Activated naive CD8-positive, alpha-beta T cell treated with anti-CD3 and anti-CD28 coated beads for 36 hours (primary cell): ENCODE measurements at places on chromosomes 7 and 10.

DNA sequence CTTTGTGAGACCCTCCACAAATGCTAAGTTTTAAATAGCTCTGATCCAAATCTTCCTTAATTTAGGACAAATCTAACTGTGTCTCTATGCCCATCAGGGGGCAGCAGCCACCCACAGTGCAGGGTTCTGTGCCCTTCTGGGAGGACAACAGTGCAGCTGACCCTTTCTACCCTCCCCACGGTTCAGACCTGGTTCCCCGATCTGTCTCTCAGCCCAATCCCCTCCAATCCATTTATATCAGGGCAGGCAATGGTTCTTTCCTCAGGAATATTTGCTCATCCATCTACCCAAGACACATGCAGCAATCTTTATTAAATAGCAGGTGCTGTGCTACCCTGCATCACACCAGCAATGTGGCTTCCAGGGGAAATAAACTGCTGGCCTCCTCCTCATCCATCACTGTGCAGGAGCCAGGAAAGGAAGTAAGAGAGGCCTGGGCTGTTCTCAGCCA is 4.0 kb upstream of the RBM28 start:
- DNase-seq = peak; percentile 55

- DNase-seq = no peak
Measured at GRCh38 chr7:138924501-138925225, 56.5 kb downstream of the KIAA1549 start.

- no peak for DNase-seq
Measured at GRCh38 chr7:78301407-78301806, 502.8 kb downstream of the PHTF2 start.

- DNase-seq = no peak
Measured at GRCh38 chr7:85882335-85882734, 695.5 kb upstream of the SEMA3D start.

DNA sequence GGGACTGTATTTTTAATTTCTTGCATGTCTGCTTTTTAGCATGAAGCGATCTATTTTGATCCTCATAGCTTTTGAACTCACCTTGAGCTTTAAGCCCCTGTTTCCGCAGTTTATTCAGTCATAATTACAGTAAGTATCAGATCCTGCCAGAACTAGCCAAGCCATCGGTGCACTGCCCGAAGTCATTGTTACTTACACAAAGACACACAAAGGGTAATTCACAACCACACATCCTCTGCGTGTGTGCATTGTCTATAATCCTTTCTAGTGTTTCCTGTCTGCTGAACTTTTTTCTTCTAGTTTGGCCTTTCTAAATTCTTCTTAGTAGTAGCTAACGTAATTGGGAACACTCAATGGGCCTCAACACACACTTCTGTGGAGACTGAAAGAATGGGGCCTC is 133.0 kb downstream of the SFMBT2 start:
- DNase-seq = no peak

GRCh38 chr7:135186841-135187253 is 16.3 kb upstream of the CYREN start:
- DNase-seq = no peak

DNA sequence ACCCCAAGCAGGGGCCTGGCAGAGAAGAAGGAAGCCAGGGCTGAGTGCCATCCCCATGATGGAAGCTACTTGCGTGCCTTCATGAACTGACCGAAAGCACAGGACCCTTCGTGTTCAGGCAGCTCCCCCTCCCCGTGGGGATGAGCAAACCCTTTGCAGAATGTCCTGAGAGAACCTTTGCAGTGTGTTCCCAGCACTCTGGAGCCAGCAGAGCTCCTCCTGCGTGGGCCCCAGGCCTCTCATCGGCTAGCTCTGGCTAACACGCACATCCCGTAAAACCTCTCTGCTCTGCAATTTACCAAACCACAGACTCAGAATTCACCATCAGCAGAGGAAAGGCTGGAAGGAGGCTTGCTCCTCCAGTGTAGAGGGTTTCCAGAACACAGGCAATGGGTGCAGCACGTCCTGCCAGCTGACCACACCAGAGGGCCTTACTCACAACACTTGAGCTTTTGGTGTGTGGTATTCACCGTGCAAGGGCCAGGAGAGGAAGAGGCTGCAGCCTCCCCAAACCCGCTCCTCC is 3.1 kb downstream of the SH3PXD2A start:
- DNase-seq = no peak

DNA sequence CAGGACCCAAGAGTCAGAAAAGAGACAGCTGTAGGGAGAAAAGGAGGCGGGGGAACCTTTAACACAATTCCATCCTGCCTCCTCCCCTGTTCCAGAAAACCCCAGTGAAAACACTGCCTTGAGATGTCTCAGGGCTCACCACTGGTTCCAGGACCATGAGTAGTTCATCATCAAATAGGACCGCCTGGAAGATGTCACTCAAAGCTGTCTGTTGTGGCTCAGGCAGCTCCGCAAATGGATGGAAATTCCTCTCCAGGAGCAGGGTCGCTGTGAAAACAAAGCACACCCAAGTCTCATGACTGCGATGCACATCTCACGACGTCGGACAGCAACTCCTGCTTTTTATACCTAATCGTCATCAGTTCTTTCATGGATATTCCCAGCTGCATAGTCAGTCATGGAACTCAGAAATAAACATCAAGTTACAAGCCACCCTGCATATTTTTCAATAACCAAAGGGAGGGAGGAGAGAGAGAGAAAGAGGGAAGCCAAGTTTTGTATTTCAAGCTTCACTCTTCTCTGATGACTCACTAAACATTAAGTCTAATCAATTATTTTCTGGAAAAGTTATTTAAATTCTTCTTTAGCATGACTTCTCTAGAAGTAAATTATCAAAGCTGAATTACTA is 49.2 kb downstream of the GSDME start:
- DNase-seq = no peak

GRCh38 chr10:16646181-16647059 is 124.7 kb upstream of the C1QL3 start:
- peak; percentile 26 for DNase-seq

GRCh38 chr7:122212754-122213153 is 68.7 kb upstream of the AASS start:
- DNase-seq = no peak

DNA sequence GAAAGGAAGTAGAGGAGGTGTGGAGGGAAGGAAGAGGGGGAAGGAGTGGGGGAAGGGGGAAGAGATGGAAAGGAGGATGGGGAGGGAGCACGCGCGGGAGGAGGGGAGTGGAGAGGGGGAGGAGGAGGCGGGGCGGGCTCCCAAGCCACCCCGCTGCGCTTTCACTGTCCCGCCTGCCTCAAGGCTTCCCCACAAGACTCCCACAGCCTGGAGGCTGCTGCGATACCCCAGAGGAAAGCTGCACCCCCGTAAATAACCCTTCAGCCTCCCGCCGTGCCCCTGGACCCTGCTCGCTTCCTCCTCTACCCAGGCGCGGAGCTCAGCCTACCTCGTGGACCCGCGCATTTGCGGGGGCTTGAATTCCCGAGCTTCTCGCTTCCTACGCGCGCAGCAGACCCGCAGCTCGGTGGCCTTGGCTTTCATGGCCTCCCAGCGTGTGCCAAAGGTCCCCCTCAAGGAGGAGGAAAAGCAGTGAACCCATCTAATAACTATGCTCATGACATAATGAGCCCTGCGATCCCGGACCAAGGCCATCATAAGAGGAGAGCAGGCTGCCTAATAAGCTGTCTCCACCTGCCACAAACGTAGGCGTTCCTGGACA is at the start of gene C10orf67:
C10orf67 (minus strand) TSS at position 557 of the 601 bp plus-strand sequence; CDS start at position 534, 23 bp downstream.
- peak; percentile 40 for DNase-seq

DNA sequence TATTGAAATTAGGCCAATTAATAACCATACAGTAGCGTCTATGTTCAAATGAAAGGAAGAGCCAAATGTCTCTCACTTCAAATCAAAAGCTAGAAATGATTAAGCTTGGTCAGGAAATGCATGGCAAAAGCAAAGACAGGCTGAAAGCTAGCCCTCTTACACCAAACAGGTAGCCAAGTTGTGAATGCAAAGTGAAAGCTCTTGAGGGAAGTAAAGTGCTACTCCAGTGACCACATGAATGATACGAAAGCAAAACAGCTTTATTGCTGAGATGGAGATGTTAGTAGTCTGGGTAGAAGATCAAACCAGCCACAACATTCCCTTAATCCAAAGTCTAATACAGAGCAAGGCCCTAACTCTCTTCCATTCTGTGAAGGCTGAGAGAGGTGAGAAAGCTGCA is 123.8 kb downstream of the TEX36 start:
- DNase-seq = no peak

DNA sequence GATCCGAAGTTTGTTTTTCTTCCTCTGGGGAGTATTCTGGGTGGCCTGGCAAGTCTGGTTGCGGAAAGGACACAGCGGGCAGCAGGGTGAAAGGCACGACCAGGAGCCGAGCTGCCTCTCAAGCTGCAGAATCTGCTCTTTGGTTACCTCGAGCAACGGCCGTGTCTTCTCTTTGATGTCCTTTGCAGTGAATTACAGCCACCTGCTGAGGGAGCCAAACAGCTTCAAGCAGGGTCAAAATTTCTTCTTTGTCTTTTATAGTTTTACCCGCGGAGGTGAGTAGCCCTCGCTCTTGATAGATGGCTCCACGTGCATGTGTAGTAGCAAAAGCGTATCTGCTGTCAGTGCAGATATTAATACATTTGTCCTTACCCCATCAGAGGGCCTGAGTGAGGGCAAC is 177.3 kb upstream of the MBL2 start:
- DNase-seq = no peak

DNA sequence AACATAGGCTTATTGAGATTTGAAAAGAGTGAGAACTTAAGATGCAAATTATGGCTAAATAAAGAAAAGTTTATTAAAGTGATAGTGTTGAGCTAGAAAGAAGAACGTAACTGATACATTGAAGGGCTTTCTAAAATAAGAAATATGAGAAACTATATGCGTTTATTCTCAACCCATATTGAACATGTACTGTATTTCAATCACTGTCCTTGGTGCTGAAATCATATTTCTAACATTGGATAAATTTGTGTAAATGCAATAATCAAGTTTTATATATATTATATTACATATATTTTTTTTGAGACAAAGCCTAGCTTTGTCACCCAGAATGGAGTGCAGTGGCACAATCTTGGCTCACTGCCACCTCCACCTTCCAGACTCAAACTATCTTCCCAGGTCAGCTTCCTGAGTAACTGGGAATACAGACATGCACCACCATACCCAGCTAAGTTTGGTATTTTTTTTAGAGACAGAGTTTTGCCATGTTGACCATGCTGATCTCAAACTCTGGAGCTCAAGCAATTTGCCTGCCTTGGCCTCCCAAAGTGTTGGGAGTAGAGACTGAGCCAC is 1065.8 kb downstream of the REEP3 start:
- no peak for DNase-seq
